KBM-7 (cell line): ENCODE measurements at places on chromosomes 13 and 19.

DNA sequence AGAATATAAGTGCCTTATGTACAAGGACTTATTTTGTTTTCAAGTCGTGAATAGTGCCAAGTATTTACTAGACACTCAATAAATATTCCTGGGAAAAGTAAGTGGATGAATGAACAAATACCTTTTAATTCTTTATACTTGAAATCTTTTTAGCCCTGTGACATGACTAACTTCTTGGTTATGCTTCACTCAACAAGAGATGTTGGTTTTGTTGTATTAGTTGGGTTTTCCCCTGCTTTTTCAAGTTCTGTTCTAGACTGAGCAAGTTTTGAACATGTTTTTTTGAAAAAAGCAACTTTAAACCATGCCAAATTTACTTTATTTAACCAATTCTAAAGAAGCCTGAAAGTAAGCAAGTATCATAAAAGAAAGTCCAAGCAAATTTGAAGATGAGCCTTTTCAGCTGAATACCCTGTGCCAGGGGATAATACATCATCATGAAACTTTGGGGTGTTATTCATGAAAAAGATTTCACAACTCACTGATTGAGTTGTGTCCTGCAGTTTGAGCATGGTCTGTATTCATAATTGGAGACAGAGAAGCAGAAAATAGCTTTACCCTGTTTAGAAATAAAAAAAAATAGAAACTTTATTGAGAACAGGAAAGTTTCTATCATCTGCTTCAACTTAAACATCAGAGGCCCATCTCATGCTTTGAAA, 11.1 kb downstream of the LMO7 start:
- no peak for DNase-seq

- peak; percentile 23 for DNase-seq
Measured at GRCh38 chr19:43700395-43701000, 15.4 kb upstream of the IRGC start.

DNA sequence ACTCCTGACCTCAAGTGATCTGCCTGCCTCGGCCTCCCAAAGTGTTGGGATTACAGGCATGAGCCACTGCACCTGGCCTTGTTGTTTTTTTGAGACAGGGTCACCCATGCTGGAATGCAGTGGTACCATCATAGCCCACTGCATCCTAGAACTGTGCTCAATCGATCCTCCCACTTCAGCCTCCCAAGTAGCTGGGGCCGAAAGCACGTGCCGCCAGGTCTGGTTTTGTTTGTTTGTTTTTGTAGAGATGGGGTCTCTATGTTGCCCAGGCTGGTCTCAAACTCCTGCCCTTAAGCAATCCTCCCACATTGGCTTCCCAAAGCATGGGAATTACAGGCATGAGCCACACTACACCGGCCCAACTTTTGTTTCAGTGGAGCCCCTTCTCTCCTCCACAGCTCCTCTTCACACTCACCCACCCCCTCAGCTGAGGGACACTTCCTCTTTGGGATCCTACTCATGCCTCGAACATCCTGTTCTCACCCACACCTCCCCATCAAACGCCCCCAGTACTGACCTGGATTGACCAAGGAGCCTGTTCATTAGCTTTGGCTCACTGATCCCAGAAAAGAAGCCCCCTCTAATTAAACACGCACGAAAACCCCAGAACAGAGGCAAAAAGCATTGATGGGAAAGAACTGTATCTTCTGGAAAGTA, 12.8 kb upstream of the CERS4 start:
- DNase-seq: peak; percentile 60

DNA sequence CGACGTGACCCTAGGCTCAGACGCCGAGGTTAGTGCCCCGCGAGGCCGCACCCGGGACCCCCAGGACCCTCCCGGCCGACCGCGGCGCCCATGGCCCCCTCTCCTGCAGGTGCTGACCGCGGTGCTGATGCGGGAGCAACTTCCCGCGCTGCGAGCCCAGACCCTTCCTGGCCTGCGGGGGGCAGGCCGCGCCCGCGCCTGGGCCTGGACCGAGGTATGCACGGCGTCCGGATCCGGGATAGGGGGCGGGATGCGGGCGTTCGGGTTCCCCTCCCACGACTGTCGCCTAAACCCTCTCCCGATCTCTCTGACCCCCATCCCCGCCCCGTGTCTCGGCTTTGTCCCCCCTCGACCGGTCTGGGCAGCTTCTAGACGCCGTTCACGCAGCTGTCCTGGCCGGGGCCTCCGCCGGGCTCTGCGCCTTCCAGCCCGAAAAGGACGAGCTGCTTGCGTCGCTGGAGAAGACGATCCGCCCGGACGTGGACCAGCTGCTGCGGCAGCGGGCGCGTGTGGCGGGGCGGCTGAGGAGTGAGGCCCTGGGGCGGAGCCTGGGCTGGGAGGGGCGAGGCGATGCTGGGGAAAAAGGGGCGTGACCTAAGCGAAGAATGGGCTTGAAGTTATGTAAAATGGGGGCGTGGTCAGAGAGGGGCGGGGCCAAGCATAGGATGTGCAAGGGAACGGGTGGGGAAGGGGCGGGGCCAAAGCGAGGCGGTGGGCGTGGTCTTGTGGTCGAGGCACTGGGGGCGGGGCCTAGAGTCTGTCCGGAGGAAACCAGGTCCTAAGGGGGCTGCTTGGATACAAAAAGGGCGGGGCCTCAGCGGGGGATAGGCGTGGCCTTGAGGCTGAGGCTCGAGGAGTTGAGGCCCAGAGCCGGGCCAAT, 16.0 kb upstream of the COLGALT1 start:
- DNase-seq: peak; percentile 98

- no peak for DNase-seq
Measured at GRCh38 chr13:110425444-110425780, 118.3 kb downstream of the COL4A2 start.

- DNase-seq: no peak
Measured at GRCh38 chr13:71877256-71877653, 10.3 kb upstream of the DACH1 start.

DNA sequence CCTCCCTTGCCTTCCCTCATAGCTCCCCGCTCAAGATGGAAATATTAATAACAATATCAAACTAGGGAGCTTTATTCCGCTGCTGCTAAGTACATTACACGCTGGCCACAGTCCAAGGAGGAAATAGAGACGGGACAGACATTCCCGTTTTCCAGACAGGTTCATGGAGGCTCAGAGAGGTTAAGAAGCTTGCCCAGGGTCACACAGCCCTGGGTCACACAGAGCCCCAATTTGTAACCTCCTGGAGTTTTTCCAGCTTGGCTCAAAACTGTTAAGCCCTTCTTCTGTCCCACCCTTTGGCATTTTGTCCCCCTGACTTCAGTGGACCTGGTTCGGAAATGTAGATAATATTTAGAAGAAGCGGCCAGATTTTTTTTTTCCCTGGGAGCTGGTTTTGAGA, 2.0 kb downstream of the BICRA start:
- DNase-seq: no peak

- no peak for DNase-seq
Measured at GRCh38 chr13:46085737-46086136, 19.1 kb downstream of the CPB2 start.

DNA sequence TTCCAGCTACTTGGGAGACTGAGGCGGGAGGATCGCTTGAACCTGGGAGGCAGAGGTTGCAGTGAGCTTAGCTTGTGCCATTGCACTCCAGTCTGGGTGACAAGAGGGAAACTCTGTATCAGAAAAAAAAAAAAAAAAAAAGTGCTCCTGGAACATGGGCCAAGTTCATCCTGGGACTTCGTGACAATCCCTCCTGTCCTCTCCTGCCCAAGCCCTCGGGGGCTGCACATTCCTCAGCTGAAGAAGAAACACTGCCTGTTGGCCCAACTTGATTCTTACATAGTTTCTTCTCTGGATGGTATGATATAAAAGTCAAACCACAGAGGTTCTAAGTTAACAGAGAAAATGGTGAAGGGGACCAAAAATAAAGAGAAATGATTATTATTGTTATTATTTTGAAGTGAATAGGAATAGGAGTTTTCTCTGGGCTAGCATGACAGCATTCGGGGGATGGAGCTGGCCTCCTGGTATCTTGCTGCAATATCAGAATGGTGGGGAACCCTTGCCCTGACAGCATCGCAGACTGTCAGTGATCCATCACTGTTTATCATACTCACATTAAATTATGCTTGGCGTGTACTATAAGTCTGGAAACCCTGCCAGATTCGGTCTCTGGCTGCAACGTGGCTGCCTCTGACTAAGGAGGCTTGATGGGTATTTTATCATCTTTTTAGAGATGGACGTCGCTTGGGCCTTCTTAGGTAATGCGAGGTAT, 113.7 kb upstream of the OXGR1 start:
- no peak for DNase-seq

DNA sequence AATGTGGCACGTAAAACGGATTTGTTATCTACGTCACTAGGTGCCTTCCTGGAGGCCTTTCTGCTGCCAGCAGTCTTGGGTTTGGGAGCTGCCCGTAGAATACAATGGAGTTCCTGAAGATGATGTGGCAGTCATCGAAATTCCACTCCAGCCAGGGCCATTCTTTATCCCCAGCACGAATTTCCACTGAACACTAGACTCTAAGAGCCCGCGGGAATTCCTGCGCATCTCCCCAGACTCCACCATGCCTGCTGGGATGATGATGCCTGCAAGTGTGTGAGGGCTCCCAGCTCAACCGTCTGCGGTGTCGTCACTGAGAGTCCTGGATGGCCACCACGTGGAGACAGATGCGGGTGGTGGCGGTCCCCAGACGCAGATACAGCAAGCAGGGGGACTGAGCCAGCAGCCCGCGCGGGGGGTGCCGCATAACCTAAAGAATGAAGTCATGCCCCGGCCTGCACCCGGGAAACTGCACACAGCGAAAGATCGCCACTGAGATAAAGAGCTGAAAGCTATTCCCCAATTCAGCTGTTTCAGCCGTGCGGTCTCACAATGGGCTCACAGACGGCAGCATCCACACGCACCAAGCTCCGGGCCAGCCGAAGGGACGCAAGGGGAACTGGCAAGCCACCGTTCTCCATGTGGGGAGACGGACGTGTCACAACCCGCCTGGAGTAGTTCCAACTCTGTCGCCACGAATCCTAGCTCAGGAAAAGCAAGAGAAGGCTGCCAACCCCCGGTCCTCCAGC, 41.1 kb downstream of the COL4A1 start:
- DNase-seq: no peak

DNA sequence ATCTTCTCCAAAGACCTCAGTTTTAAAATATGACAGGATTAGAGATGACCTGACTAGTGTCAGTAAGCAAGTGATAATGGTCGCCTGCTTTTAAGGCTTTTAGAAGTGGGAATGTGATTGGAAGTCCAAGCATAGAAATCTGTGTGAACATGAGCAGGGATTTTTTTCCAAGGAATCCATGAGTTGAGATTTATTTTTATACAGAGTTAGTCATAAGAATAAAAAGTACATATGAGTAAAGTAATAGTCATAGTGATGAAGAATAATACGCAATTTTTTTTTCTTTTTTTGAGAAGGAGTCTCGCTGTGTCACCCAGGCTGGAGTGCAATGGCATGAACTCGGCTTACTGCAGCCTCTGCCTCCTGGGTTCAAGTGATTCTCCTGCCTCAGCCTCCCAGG, 1.6 kb downstream of the ZNF546 start:
- no peak for DNase-seq

- no peak for DNase-seq
Measured at GRCh38 chr19:35843676-35844481, 8.4 kb downstream of the NPHS1 start.

GRCh38 chr13:39496506-39496905, 106.5 kb downstream of the LHFPL6 start:
- no peak for DNase-seq

DNA sequence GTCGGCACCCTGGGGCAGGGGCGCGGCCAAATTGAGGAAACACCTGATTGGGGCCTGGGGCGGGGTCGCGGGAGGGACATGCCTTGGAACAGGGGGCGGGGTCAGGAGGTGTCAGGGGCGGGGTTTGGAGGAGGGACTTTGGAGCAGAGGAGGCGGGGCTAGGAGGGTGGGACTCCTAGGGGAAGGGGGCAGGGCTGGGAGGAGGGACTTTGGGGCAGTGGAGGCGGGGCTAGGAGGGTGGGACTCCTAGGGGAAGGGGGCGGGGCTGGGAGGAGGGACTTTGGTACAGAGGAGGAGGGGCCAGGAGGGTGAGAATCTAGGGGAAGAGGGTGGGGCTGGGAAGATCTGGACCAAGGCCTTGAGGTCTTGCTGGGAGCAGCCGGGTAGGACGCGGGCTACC, 21.9 kb downstream of the GRIN2D start:
- peak; percentile 15 for DNase-seq

- DNase-seq: no peak
Measured at GRCh38 chr19:33273065-33273736, 29.1 kb downstream of the CEBPA start.

DNA sequence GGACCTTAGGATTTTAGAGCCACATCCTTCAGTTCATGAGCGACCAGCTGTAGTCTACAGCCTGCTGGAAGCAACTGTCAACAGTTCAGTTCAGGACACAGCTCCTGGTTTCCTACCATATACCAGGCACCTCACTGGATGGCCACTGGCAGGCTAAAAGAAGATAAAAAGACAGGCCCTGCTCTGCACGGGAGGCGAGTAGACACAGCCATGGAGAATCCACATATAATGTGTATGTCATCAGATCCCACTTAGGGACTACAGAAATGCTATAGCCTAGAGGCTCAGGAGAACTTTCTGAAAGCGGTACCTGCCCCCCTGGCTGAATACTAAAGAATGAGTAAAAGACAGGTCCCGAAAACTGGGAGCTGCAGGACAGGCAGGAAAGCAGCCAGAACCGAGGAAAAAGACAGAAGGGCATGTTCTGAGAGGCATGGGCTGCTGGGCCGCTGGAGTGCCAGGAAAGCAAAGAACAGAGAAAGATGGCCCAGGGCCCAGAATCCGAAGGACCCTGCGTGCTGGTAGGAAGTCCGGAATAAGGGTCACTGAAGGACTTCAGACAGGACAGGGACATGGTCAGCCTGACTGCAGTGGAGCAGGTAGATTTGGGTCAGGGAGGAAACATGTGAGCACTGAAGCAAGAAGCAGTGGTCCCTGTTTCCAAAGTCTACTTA, 23.5 kb downstream of the DZIP1 start:
- DNase-seq: no peak

DNA sequence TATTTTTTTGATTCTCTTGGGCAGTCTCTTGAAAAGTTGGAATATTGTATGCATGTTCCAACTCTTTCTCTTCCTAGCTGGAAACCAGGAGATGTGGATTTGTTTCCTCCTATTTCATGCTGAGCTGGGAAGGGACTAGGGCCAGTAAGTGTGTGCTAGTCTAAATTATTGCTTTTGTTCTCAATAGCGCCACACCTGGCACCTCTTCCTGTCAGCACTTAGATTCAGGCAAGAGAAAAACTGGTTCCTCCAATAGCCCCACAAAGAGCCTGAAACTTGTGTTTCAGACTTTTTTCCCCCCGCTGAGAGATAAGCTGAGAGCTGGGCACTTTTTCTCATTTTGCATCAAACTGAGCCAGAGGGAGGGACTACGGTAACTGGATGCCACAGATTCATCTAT, 353.4 kb downstream of the OLFM4 start:
- no peak for DNase-seq

DNA sequence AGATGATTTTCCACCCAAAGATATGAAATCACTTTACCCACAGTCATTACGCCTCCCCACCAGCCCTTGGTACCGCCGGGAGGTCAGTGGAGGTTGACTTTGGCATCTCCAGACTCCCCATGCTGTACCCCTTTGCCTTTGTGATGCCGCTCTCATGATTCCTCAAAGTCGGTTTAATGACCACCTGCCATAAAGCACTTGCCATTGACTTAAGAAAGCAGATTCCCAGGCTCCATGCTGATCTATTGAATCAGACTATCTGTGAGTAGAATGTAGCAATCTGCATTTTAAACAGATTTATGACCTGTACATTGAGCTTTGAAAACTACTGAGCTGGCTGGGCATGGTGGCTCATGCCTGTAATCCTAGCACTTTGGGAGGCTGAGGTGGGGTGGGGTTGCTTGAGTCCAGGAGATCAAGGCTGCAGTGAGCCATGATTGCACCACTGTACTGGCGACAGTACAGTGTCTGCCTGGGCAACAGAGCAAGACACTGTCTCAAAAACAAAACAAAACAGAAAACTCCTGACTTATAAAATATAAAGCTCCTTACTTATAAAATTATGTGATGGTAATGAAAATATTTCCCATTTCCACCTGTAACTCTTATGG, 235.2 kb downstream of the KLF5 start:
- no peak for DNase-seq
